ENCODE measurements at places on chromosomes 11 and 22.
A peak's percentile ranks its signal among the peaks of the same experiment; 100 is the strongest.

GRCh38 chr11:125941619-125942611 lies 3.9 kb upstream of the VSIG10L2 start:
- H3K4me3 ChIP-seq = no peak overlapping the region
- peak overlapping the region; percentile 41 for H3K27ac ChIP-seq
- peak; percentile 73 for DNase-seq
- no peaks in the 10 kb centered on the region for H3K27me3 ChIP-seq

DNA sequence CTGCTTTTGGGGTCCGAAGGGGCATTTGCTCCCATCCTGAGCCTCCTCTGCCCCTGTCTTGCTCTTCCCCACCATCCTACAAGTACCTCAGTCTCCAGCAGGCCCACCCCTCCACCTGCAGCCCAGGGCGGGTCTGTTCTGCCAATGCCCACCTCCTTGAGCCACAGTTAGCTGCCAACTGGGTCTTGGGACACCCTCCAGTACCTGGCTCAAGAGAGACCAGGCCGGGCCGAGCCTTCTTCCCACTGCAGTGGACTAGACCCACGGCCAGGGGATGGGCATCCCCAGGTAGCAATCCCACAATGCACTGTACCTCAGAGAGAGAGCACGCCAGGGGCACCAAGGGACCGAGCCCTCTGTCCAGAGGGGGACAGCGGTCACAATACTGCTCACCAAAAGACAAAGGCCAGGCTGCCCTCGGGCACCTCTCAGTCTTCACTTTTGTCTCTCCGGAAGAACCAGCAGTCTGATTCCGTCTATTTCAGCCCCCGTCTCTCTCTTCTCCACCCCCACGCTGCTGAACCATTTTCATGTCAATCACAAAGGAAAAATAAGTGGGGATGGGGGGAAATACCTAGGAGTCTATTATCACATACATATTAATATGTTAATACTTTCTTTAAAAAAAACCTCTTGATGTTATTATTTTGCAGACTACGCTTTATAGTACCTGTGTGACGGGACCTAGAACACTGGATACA lies 51.7 kb downstream of the SYT13 start:
- H3K4me1 ChIP-seq = peaks cover 7% of the 10 kb centered on the region
- H3K36me3 ChIP-seq = no peaks in the 10 kb centered on the region
- no peak overlapping the region for H3K4me3 ChIP-seq
- no peak for DNase-seq
- H3K27me3 ChIP-seq = peaks cover 34% of the 10 kb centered on the region

GRCh38 chr22:38504731-38505540 lies 1.2 kb downstream of the DDX17 start:
- peak; percentile 49 for DNase-seq
- peaks cover 66% of the 10 kb centered on the region for H3K4me1 ChIP-seq
- H3K4me3 ChIP-seq = peak overlapping the region; percentile 97
- peak overlapping the region; percentile 99 for H3K27ac ChIP-seq
- peaks cover 55% of the 10 kb centered on the region for H3K36me3 ChIP-seq
- peaks cover 2% of the 10 kb centered on the region for H3K27me3 ChIP-seq

DNA sequence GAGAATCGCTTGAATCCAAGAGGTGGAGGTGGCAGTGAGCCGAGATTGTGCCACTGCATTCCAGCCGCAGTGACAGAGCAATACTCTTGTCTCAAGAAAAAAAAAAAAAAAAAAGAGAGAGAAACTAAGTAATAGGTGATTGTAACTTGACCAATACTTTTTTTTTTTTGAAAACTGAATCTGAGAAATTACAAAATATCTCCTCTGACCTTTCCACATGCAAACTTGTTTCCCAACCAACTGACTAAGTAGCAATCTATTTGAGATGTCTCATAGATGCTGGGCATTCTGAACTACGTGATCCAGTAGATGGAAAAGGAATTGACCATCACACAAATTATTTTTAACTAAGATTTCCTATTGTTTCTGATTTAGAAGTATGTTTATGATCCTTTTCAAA lies 407.3 kb upstream of the CHORDC1 start:
- no peaks in the 10 kb centered on the region for H3K4me1 ChIP-seq
- no peak overlapping the region for H3K4me3 ChIP-seq
- H3K27ac ChIP-seq = no peak overlapping the region
- H3K36me3 ChIP-seq = no peaks in the 10 kb centered on the region

DNA sequence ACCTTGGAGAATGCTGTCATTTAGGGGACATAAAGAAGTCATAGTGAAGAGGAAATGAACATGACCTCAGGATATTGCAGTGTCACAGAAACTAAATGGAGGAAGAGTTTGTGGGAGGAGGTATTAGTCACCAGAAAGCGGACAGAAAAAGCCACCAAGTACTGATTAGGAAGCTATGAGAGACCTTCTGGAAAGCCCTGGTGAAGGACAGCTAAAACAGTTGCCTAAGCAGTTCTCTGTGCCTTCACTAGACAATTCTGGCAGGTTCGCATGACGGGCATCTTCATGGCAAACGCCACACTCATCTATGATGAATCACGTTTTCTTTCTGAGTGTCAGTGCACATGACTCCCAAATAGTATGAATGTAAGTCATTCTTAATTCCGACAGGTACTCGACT lies 325.8 kb downstream of the C11orf87 start:
- no peaks in the 10 kb centered on the region for H3K27me3 ChIP-seq
- no peak overlapping the region for H3K4me3 ChIP-seq
- H3K4me1 ChIP-seq = peaks cover 13% of the 10 kb centered on the region

GRCh38 chr11:55819330-55819729 lies at the start of gene OR5D18:
Gene OR5D18, plus strand, starts transcription at chr11:55819630. Its CDS starts 0 bp downstream, at chr11:55819630.
- no peak within 1 kb of the TSS for H3K4me3 ChIP-seq
- no peak for DNase-seq
- H3K36me3 ChIP-seq = no peaks in the 10 kb centered on the region
- H3K27me3 ChIP-seq = no peaks in the 10 kb centered on the region
- H3K4me1 ChIP-seq = no peaks in the 10 kb centered on the region
